RCC 7860 (cell line): ENCODE measurements at places on chromosomes 5 and 9.
A peak's percentile ranks its signal among the peaks of the same experiment; 100 is the strongest.

- peak; percentile 13 for DNase-seq
Measured at GRCh38 chr5:95901676-95902627, 59.7 kb downstream of the ELL2 start.

- no peak for DNase-seq
Measured at GRCh38 chr9:135356796-135357195, 122.8 kb upstream of the PPP1R26 start.

GRCh38 chr9:36665921-36666431 is 93.3 kb downstream of the MELK start:
- DNase-seq, result no peak

DNA sequence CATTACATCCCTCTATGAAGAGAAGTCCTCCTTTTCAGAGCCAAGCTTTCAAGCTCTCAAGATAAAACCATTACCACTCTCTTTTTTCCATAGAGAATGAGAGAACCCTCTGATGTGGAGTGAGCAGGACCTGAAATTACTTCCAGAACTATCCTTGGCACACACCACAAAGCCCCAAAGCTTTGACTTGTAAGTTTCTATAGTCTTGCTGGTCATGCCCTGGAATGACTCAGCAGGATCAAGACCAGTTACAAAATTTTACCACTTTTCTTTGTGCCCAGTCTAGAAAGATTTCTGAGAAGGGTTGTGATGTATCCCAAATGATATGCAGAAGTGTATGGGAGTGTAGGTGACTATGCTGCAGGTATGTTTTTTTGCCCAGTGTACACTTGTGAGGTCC is 760.6 kb downstream of the TLE1 start:
- no peak for DNase-seq

DNA sequence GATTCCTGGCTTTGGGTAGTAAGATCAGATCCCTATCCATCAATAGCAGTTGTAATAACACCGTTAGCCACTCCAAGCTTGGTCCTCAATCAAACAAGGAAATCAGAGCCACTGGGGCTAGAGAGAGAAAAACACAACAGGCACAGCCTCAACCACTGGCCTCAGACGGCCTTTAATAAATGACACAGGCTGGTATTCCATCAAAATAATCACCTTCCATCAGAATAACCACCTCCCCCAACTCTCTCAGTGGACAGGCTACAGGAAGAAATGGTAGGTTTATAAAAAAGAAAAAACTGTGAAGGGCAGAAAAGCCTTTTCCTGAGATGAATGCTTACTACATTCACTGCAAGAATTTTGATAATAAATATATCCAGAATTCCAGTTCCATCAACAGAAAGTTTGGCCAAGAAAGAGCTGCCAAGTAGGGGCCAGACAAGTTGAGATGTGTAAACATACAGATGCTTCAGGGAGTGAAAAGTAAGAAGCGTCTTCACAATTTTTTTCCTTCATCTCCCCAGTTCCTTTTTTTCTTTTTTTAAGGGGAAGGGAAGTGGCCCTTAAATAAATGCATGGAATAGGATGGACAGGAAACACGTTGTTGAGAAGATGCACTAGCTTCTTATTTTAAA is 5.5 kb downstream of the FOXD1 start:
- no peak for DNase-seq

DNA sequence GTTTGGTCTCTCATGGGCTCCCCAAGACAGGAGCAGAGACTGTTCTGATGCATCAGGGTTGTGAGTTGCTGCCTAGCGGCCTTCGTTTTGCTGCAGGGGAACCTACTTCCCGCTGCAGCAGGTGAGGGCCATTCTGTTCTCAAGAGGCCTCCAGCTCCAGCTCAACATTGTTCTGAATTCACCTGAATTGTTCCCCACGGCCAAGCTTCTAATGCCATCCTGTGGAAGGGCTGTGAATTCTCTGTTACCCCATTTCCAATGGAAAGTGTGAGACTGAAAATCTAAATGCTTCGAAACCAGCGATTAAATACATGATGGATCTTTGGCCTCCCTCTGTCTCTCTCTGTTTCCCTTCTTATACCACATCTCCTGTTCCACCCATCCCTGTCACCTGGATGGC is 349.1 kb upstream of the DAP start:
- no peak for DNase-seq

DNA sequence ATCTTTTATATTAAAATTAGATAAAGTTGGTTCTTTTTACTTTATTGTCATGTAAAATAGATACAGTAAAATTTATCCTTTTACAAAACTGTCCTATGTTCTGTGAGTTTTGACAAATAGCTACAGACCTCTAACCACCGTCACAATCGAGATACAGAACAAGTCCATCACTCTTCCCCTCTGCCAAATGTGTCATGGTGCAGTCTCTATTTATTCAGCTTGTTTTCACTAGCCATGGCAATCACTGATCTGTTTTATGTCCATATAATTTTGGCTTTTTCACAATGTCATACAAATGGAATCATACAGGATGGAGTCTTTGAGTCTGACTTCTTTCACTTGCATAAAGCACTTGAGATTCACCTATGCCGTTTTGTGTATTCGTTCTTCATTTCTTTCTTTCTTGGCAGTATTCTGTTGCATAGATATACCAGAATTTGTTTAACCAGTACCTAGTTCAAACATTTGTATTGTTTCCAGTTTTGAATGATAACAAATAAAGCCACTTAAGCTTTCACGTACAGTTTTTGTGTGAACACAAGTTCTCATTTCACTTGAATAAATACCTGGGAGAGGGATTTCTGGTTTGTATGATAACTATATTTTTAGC is 273.2 kb upstream of the MPDZ start:
- DNase-seq, result no peak

DNA sequence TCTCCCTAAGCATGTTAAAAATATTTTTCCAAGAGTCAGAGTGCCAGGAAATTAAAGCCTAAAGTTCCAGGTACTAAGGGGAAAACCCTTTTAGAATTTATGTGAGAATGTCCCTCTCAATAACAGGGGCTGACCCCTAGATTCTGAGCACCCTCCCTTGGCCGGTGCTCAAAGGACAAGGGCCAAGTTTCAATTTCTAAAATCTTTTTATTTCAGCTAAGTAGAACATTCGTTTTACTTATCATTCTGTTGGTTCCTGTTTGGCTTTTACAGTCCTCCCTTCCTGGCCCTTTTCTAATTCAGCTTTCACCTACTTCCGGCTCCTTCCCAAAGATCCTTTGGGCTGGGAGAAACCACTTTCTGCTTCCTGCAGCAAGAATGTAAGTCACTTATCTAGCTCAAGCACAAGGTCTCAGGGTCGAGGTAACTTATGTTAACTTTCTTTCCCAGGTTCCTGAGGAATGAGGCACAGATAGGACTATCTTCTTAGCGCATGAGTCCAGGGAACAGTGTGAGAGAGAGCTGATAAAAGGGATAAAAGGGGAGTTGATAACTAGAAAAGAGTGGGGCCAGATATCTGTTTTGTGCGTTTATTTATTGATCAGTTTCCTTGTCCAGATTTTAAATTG is 34.6 kb upstream of the F2RL2 start:
- no peak for DNase-seq

DNA sequence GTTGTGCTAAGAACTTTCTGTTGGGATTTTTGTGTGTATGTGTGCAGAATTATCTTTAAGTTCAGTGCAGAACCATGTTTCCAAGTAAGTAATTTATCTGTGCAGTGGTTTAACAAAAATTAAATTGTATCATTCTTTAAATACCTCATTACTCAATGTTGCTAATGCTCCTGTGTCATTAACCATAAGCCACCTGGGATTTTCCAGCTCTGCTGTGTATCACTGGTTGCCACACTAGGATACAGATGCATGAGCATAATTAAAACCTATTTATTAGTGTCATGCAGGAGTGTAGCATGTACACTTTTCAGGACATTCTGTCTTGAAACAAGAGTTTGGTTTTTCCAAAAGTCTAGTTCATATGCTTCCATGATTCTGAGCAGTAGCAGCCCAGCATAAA is 120.4 kb upstream of the PTGER4 start:
- DNase-seq, result no peak

- no peak for DNase-seq
Measured at GRCh38 chr5:175698401-175699115, 40.7 kb downstream of the HRH2 start.

GRCh38 chr5:98880598-98880997 is 48.2 kb downstream of the CHD1 start:
- no peak for DNase-seq

DNA sequence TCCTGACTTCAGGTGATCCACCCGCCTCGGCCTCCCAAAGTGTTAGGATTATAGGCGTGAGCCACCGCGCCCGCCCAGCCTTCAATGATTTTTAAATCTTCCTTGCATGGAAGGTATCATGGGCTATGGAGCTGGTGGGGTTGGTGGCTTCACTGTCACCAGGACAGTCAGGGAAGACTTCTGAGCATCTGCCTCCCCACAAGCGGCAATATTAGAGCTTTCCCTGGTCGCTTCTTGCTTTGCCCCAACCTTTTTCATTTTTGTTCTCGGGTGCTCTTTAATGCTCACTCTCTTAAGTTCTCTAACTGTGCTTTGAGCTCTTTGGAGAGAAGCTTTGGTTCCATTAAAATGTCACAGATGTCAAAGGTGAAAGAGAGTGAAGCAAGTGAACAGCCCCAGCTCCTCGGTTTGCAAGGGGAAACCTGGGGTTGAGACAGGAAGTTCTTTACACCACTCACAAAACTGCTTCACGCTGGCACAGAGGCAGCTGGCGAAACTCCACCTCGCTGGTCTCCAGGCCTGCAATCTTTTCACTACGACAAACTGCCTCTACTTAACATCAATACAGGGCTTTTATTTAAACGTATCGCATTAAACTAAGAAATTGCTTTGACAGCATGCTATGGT is 142.5 kb upstream of the RETREG1 start:
- no peak for DNase-seq
